ENCODE measurements at places on chromosomes 6 and 20.

GRCh38 chr6:37006793-37007339, 1.4 kb downstream of the FGD2 start:
- DNase-seq = no peak

- no peak for DNase-seq
Measured at GRCh38 chr6:152316024-152316423, 321.1 kb downstream of the SYNE1 start.

- DNase-seq = no peak
Measured at GRCh38 chr6:34338811-34339210, 53.7 kb downstream of the NUDT3 start.

DNA sequence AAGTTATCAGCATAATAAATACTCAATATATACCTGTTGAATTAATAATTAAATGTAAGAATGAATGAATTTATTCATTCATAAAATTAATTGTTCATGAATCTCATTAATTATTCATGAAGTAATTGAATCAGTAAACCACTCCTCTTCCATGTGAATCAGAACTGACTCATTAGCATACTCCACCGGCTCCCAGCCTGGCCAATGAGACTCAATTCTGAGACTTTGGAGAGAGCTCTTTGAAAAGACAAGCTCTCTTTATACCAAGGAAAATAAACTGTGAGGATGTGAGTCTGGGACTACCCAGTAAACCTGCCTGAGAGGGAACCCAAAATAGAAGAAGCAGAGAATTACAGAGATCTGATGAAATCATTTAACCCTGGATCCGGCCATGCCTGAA, 8.4 kb upstream of the SLC2A10 start:
- no peak for DNase-seq

DNA sequence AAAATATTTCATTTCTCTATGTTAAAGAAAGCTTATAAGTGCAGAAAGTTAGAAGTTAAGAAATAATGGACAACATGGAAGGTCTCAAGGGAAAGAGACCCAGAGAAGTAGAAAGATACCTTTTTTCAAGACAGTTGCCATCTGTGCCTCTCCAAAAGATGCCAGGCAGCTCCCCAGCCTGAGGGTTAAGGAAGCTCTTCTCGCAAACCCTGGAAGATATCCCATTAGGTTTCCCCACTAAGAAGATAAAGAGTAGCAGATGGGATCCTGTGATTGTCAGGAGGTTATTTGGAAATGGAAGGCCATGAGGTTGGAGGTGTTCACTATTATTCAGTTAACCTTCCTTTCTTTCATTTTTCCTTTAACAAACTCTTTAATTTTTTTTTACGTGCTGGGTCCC, 110.1 kb upstream of the SIM1 start:
- no peak for DNase-seq

GRCh38 chr6:24072038-24072746, 53.8 kb upstream of the NRSN1 start:
- DNase-seq = no peak
